ENCODE measurements at places on chromosomes 4 and X.

- DNase-seq: no peak
Measured at GRCh38 chrX:71118985-71119535, 664 bp downstream of the MED12 start.

DNA sequence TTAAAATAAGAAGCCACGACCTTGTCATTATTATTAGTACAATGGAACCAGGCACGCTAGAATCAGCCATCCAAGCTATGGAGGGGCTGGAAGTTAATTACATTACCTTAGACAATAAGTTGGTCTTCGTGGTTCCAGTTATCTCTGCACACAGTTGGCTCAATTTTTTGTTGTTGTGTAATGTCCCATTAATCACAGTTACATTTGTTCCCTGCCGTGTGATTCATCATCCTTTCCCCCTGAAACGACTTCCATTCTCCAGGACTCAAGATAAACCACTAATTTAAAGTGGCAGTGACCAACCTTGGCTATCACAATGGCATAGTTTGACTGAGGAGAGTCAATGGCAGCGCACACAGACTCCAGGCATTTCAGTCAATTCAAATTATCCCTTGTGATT is 905.0 kb downstream of the RAB28 start:
- DNase-seq: no peak

GRCh38 chr4:61129971-61130370 is 70.2 kb upstream of the ADGRL3 start:
- no peak for DNase-seq

DNA sequence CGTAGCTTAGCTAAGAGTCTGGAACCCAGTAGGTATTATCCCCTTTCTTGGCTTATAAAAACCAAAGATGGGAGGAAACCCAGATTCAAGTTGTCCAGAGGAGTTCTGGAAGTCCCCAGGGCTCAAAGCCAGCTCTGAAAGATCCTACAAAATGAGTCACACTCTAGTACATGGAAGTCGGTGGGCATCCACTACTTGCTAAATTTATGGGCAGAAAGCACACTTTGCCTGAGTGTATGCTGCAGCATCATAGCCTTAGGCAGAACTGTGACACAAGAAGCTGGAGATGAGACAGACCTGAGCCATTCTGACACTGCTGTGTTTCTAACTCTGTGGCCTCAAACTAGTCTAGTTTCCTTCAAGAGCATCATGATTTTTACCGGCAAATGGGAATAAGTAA is 429.3 kb downstream of the AFF2 start:
- DNase-seq: no peak

GRCh38 chr4:81508411-81509185 is 36.9 kb upstream of the RASGEF1B start:
- DNase-seq: no peak

DNA sequence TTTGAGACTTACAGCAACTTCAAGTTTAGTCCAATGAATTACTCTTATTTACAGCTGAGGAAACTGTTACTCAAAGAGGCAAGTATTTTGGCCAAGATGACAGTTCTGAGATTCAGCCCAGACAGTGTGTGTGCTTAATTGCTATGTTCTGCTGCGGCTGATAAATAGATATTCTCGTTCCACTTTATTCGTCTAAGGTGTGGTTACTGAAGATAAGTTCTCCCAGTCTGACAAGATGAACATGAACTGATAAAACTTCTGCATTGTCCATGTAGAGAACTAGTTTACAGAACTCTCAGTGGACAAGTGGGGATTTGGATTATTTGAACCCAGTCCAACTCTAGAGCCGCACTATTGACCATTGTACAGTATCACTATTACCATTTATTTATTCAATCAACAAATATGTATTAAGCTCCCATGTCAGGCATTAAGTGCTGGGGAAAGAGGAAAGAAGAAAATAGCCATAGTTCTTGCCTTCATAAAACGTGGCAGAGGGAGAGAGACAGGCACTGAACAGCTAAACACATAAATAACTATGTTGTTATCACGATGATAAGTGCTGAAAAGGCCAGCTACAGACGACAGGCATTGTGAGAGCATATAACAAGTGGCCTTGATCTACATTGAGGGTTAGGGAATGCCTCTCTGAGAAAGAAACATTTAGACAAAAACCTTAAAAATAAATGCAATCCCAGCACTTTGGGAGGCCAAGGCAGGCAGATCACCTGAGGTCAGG is 4.0 kb upstream of the DHX15 start:
- no peak for DNase-seq

GRCh38 chr4:54976682-54977081 is 148.7 kb downstream of the KDR start:
- DNase-seq: no peak

DNA sequence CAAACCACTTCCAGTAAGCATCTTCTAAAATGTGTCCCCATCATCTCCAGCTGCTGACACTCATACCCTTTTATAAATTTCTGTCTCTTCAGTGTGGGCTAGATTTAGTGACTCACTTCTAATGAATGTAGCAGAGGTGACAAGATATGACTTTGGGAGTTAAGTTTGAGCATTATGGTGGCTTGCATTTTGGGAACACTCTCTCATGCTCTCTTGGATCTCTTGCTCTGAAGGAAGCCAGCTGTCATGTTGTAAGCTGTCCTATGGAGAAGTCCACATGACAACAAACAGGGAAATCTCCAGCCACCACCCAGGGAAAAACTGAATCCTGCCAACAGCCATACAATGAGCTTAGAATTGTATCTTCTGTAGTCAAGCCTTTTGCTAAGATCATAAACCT is 691.3 kb upstream of the PCDH7 start:
- no peak for DNase-seq

DNA sequence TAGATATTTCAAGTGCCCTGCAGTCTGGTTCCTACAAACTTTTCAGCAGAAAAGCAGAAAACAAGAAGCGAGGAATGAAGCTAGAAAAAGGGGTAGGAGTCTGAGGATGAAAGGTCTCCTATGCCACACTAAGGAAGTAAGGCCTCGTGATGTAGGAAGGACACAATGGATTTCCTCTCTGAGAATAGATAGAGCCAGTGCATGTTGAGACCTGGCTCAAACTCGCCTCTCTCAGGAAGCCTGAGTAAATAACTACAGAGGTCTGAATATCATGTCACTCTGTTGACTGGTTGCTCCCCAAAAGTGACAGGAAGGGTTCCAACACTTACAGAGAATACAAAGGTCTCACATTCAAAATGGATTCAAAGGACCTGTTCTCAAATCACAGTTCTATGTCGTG is 93.3 kb downstream of the GRIA3 start:
- no peak for DNase-seq

GRCh38 chrX:74515356-74515755 is 94.1 kb downstream of the SLC16A2 start:
- no peak for DNase-seq

GRCh38 chr4:171812333-171812664 is 905 bp upstream of the GALNTL6 start:
- no peak for DNase-seq

GRCh38 chr4:71689822-71690221 is 94.1 kb downstream of the GC start:
- DNase-seq: no peak

DNA sequence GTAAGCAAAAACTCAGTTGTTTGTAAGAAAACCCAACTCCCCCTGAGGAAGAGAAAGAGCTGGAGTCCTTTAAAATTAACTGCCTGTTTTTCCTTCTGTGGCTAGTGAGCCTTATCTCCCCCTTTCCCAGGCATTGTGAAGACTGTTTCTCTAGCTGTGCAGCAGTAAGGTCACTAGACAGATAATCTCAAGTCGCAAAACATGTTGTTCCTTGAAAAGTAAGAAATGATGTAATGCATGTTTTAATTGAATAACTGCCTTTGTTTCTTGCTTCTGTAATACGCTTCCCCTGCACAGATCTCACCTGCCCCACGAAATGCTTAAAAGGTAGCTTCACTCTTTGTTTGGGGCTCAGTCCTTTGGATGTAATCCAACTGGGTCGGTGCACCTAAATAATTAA is 5.8 kb upstream of the GAGE12J start:
- DNase-seq: no peak

DNA sequence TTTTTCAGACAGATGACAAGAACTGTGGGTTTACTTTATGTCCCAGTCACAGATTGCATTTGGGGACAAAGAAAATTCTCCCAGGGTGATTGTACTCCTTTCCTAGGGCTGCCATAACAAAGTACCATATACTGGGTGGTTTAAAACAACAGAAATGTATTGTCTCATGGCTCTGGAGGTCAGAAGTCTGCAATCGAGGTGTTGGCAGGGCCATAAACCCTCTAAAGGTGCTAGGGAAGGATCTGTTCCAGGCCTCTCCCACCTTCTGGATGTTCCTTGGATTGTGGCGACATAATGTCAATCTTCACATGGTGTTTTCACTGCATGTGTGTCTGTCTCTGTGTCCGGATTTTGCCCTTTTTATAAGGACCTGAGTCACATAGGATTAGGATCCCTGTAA is 12.3 kb downstream of the GEMIN8 start:
- DNase-seq: no peak

DNA sequence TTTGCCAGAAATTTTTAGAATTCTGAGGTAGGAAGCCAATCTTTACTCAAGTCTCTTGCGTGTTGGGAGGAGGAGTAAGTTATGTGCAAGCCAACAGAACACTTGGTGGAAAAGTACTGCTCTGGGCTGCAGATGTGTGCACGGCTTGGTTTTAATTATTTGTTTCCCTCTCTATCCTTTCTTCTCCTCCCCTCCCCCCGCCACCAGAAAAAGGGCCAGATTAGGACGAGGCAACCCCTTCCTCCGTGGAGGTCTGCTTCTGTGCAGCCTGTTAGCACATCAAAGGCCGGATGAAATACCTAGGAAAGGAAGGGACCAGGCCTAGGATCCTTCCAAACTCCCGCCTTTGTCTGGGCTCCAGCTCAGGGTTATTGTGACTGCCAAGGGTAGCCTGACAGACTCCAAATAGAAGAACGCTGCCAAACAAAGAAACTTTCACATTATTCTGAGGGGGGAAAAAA is 1.0 kb upstream of the PGRMC1 start:
- no peak for DNase-seq

DNA sequence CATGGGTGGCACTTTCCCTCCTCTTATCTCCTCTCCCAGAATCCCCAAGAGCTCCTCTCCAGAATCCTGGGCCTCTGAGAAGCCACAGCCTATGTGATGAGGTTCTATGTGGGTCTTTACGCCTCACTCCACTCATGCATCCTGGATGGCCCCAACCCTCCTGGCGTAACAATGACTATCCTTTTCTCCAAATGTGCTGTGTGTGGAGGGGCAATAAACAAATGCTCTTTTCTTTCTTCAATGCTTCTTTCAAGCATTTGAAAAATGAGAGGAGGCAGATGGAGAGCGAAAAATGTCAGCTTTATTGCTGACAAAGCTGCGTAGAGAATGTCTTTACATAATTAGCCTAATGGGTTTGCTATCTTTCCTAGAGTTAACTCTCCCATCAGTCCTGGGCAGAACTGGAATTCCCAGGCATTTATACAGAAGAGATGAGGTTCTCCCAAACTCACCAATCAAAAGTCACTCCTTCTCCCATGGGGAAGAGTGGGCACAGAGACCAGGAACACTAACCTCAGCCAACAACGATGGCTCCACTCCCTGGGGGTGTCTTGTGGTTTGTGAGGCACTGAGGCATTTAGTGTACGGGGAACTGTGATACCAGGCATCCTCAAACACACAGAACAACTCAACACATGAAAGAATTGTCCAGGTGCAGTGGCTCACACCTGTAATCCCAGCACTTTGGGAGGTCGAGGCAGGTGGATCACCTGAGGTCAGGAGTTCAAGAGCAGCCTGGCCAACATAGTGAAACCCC is 118.9 kb upstream of the SLC34A2 start:
- DNase-seq: no peak

GRCh38 chrX:150575419-150575814 is 7.0 kb downstream of the MTM1 start:
- DNase-seq: no peak

DNA sequence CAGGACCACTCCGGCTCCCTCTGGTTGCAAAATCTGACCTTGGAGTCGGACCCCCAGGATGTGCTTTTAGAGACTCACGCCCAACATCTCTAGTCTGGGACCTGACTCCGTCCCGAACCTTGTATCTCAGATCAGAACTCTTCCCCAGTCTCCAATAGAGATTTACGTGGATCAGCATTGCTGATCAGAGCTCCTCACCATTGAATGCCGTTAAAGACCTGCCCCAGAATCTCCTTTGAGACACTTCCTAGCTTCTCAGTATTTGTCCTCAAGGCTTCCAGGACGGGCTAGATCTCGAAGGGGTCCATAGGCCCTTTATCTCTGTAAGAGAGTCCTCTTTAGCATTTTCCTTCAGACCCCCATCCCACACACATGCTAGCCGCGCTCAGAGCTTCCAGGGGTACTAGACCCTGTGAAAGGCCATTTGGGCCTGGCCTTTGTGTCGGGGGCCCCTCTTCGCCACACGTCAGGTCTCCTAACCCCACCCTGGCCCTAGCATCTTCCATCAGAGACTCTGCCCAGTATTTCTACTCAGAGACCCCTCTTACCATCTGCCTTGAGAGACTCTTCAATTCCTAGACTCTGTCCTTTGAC is 662 bp downstream of the UBA1 start:
- DNase-seq: no peak

- DNase-seq: no peak
Measured at GRCh38 chr4:137432446-137433311, 99.6 kb downstream of the PCDH18 start.

Data from AG04450 (cell line).